Natural killer cell (primary cell): ENCODE measurements at places on chromosomes 6 and 20. TPM values are rescaled to one million over a fixed set of nuclear protein-coding genes. Genes with fewer than 3 reads are reported as not detected.

- no peak overlapping the region for H3K27ac ChIP-seq
- peaks cover 19% of the 10 kb centered on the region for H3K4me1 ChIP-seq
- no peaks in the 10 kb centered on the region for H3K36me3 ChIP-seq
- no peak for DNase-seq
Measured at GRCh38 chr6:16511723-16512489, 249.4 kb downstream of the ATXN1 start.

LRFN2 gene
- 3.0 TPM for total RNA-seq

DNA sequence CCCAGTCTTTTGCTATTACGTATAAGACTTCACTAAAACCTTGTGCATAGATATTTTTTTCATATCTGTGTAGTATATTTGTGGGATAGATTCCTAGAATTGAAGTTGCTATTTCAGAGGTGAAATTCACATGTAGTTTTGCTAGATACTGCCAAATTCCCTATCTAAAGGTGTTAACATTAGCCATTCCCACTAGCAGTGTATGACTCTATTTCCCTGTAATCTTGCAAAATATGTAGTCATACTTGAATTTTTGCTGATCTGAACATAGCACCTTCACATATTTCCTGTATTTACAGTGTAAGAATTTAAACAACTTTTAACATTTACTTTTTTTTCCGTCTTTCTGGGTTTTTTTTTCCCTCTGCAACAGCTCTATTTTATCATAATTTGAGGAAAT, 24.9 kb downstream of the SENP6 start:
- H3K27ac ChIP-seq: no peak overlapping the region
- peaks cover 28% of the 10 kb centered on the region for H3K36me3 ChIP-seq

TTI1 gene
- 15.9 TPM for total RNA-seq

DNA sequence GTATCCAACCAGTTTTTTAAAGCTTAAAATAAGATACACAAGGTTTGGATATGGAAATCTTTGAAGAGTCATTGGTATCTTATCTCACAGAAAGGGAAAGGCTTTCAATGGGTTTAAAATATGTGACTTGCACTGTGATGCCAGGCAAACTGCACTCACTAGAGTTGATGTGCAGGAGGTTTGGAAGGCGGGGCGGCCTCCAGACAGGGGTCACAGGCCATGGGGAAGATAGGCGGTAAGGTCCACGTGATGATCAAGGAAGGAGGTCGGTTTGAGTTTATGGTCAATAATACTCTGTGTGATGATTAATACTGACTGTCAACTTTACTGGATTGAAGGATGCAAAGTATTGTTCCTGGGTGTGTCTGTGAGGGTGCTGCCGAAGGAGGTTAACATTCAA, 9.5 kb upstream of the RAMACL start:
- no peaks in the 10 kb centered on the region for H3K27me3 ChIP-seq
- H3K4me1 ChIP-seq: no peaks in the 10 kb centered on the region
- H3K36me3 ChIP-seq: no peaks in the 10 kb centered on the region
- no peak for DNase-seq
- H3K27ac ChIP-seq: no peak overlapping the region
- no peak overlapping the region for H3K4me3 ChIP-seq

DNA sequence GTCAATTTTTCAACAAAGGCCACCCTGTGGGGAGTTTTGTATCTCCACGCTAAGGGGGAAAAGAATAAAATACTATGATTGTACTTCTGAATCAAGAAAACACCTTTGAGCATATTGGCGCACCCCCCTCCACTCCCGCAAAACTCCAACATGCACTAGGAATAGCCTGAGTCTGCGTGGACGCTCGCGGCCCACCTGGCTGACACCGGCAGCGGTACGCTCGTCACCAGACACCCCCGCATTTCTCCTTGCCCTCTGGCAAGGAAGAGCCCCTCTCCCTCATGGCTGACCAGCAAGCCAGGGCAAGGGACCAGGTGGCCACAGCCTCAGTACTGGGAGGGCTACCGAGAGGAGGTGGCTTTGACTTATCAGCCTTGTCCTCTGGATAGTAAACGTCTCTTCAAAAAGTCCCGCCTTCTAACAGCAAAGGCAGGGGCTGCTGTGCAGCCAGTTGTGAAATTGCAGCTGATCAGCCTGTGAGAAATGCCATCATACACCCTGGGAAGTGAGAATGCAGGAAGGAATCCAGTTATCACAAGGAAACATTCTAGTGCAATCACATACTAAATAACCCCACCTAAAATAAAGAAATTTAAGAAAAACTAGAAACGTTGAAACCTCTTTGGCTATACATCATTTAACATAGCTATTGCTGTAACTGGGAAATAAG, 84.2 kb downstream of the HUS1B start:
- no peaks in the 10 kb centered on the region for H3K4me1 ChIP-seq
- H3K4me3 ChIP-seq: no peak overlapping the region
- H3K36me3 ChIP-seq: peaks cover 33% of the 10 kb centered on the region
- H3K27me3 ChIP-seq: no peaks in the 10 kb centered on the region
- no peak for DNase-seq
